ENCODE measurements at places on chromosomes 1 and 21.
A peak's percentile ranks its signal among the peaks of the same experiment; 100 is the strongest.

DNA sequence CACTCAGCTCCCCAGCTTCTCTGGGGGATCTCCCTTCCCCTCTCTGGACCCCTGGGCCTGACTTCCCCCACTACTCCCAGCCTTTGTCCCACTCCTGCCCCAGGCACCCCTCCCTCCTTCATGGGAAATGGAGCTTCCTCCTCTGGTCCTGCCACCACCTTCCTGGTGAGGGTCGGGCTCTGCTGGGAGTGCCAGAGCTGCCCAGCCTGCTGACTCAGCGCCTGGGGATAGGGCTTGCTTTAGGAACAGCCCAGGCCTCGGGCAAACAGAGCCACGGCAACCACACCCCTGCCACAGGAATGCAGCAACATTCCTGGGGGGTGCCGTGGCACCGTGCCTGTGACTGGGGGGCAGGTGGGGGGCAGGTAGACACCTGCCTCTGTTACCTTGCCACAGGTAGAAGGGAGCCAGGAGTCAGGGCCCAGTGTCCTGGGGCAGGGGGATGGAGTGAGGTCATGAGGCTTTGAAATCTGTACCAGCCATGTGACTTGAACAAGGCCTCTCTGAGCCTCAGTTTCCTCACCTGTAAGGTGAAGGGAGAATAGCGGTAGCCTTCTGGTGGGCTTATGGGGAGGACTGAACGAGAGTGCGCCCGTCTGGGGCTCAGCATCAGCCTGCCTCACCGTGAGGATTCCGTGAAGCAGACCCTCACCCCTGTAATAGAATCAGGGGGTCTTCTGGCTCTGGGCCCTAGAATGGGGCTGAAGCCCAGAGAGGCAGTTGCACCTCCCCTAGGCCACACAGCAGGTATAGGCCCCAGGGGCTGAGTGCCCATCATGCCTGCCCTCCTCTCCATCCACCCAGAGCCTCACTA, 17.8 kb upstream of the EPHA2 start:
- no peak for DNase-seq

- DNase-seq, result peak; percentile 59
Measured at GRCh38 chr1:41802532-41803501, 115.9 kb downstream of the HIVEP3 start.

- DNase-seq, result peak; percentile 42
Measured at GRCh38 chr21:33265664-33266049, 510 bp upstream of the IL10RB start.

- DNase-seq, result no peak
Measured at GRCh38 chr1:73327180-73327793, 870.7 kb downstream of the LRRIQ3 start.

DNA sequence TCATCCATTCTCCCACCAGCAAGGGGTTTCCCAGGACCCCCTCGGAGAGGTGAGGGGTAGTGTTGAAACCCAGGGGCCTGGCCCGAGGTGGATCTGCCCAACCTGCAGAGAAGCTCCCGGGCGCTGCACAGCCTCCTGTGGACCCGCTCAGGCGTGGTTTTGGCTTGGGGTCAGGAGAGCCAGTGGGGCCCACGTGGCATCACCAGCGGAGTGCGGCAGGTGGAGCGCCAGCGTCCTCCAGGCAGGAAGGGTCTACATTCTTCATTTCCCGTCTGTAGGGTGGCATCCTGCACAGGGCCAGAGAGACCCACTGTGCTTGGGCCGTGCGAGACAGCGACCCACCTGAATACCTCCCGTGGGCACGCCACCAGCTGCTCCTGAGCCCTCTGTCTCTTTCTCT, 135.2 kb downstream of the NPHP4 start:
- DNase-seq, result no peak

- DNase-seq, result no peak
Measured at GRCh38 chr1:191034132-191034531, 556.5 kb upstream of the BRINP3 start.

- DNase-seq, result peak; percentile 68
Measured at GRCh38 chr1:17190010-17190995, 14.6 kb upstream of the PADI1 start.

GRCh38 chr1:201334325-201335173, 42.9 kb downstream of the TNNT2 start:
- DNase-seq, result no peak

DNA sequence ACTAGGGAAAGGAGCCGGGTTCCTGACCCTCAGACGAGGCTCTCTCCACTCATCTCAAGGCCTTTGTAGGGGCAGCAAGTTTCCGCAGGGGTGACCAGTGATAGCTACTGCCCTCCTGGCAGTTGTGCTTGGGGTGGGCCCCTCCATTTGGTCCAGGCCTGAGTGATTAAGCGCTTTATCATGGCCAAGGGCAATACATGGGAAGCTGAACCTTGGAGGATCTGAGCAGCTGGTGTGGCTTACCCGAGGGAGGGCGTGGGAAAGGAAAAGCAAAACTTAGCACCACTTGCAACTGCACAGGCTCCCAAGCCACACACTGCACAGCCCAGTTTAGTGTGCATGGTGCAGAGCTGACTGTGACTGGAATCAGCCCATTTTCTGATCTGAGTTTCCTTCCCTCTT, 47.8 kb downstream of the GADD45A start:
- peak; percentile 63 for DNase-seq

DNA sequence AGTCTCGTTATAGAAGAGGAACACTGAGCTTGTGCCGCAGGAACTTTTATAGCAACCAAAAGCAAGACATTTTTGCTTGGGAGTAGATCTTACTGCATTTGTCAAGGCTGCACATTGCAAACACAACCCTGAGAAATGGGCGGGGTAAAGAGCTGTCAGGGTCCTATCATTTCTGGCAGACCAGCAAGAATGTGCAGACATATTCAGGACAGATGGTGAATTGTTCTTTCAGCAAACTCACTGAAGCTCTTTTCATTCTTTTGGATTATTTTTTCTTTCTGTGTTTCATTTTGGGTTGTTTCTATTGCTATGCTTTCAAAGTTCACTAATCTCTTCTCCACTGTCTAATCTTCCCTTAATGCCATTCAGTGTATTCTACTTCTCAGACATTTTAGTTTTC, 5.1 kb upstream of the ACTN2 start:
- peak; percentile 35 for DNase-seq

- no peak for DNase-seq
Measured at GRCh38 chr1:205664399-205665017, 15.8 kb downstream of the SLC45A3 start.

GRCh38 chr1:236451796-236452373, 57.8 kb downstream of the EDARADD start:
- no peak for DNase-seq

GRCh38 chr1:207959141-207959825, 48.4 kb upstream of the CD34 start:
- DNase-seq, result peak; percentile 79

DNA sequence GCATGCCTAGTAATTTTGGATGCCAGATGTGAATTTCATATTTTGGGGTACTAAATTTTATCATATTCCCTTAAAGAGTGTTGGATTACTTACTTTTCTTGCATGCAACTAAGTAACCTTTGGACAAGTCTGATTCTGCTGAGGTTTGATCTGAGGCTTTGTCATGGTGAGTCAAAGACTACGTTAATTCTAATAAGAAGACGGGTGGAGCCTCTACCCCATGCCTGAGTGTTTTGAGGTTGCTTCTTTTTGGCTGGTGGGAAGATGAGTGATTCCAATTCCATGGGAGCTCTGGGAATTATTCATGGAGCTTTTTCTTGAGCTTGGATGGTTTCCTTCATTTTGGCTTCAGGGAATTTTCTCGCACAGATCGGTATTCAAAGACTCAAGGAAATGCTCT, 11.6 kb upstream of the PCP4 start:
- DNase-seq, result no peak

DNA sequence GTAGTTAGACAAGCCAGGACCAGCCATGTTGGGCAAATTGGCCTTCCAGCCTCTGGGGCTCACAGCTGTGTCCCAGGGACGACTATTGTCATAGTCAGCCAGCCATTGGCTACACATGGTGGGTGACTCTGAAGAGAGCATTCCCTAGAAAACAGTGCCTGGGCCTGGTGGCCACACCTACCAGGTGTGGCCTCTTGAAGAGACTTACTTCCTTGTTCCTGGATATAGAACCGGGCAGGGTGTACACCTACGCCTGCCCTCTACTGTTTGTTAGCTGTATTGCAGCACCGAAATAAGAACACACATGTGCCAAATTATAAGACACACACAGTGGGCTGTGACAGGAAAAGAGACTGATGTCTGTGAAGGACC, 134.6 kb upstream of the ARHGEF16 start:
- DNase-seq, result no peak

GRCh38 chr1:21567241-21568005, 58.2 kb downstream of the ALPL start:
- peak; percentile 59 for DNase-seq

GRCh38 chr1:147811751-147812150, 51.3 kb upstream of the GJA5 start:
- no peak for DNase-seq

DNA sequence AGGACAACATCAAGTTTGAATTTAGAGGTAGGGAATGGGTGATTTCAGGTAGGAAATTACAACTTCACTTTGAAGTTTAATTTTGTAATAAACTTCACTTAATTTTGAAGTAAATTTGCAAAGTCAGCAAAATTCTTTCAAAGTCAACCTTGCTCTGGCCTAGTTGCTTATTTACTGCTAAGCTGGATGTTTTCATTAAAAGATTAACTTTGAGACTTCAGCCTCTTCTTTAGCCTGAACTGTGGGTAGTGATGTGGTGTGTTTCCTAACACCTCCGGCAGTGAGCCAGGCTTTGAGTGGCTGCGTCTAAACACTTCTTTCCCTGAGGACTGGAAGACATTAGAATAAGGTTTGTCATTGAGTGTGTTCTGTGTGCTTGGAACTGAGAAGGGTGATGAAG, at the start of gene HAO2:
Gene HAO2, plus strand, starts transcription at position 232 of the 400 bp plus-strand sequence. CDS start 12,301 bp downstream, outside the sequence.
- no peak for DNase-seq

DNA sequence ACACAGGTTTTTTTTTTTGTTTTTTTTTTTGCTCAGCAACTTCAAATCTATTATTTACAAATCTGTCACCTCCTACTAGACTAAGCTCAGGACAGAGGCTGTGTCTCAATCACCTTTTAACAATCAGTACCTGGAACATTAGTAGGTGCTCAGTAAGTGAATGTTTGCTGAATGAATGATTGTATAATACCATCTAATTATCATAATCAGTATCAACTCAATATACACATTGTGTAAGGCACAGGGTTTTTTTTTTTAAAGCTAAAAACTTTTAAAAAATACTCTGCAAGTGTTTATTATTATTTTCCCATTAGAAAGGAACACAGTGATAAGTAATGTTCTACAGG, 9.2 kb downstream of the ERRFI1 start:
- DNase-seq, result no peak

GRCh38 chr21:38925923-38926322, 120.2 kb downstream of the ETS2 start:
- peak; percentile 91 for DNase-seq

DNA sequence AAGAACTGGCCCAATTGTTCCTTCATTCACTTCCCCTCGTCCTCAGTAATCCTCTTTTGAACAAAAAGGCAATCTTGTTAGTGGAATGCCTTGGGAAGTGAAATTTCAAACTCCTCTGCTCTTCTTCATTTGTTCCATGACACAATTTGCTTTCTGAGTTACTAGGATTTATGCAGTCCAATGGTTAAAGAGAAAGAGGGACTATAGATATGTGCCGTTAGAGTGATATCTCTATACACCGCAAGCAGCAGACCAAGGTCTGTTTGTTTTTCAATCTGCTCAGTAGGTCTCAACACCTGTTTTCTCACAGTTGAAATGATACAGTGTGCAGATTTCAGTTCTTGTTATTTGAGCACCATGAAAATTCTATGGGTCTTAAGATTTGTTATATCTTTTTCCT, 244.0 kb downstream of the DNM3 start:
- no peak for DNase-seq

DNA sequence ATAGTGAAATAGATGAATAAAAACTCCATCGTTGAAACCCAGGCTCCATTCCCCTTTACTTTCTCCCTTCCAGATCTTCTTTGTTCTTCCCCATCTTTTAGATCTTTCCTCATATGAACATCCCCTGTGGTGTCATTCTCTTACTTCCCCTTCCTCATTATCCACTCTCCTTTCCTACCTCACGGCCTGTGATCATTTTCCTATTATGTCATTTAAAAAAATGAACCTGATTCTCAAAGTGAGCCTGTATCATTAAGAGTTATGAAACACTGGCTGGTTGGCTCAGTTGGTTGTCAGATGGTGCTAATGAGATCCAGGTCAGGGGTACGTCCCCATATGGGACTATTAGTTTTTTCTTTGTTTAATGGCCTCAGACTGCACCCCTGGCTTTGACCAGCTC, 38.3 kb downstream of the TCEANC2 start:
- DNase-seq, result no peak

GRCh38 chr1:52867087-52867863, 24.7 kb downstream of the ZYG11A start:
- no peak for DNase-seq

GRCh38 chr1:96865731-96866685, 144.4 kb downstream of the PTBP2 start:
- peak; percentile 41 for DNase-seq

DNA sequence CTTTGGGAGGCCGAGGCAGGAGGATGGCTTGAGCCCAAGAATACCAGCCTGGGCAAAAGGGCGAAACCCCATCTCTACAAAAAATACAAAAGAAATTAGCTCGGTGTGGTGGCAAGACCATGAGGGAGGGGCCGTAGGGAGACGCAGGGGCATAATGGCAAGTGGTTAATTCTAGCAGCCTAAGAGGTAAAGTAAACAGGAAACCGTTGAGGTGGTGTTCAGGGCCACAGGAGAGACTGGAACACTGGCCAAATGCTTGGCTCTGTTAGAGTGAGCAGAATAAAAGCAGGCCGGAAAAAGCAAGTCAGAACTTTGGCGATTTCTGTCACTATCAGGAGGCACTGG, 89.2 kb downstream of the RIPK4 start:
- DNase-seq, result peak; percentile 4

DNA sequence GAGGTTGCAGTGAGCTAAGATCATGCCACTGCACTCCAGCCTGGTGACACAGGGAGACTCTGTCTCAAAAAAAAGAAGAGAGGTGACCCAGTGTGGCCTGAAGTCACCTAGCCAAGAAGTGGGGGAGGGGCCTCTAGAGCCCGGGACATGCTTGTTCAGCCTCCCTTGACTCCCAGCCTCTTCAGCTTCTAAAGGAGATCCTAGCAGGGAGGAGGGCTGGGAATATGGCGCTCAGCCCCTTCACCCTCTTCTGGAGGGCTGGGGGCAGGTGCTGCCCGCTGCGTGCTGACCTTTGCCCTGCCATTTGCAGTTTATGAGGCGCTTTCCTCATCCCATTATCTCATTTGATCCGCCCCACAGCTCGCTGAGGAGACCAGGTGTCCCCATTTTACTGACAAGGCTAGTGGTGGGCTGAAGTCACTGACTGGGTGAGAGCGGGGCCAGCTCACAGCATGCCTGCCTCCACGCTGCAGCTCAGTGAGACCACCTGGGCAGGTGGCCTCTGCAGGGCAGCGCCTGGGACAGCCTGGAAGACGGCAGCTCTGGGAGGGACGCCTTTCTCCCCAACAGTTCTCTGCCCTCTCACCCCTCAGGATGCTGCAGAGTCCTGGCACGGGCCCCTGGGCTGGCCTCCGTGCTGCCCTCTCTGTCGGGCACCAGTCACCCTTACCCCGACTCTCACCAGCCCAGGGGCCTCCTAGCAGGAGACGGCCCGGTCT, 7.5 kb downstream of the ELF3 start:
- DNase-seq, result no peak

GRCh38 chr1:109790735-109791494, 27.2 kb upstream of the EPS8L3 start:
- peak; percentile 81 for DNase-seq

GRCh38 chr1:158068918-158069317, 75.5 kb downstream of the KIRREL1 start:
- no peak for DNase-seq

GRCh38 chr1:242128951-242129502, 130.1 kb upstream of the MAP1LC3C start:
- DNase-seq, result peak; percentile 26
